ENCODE measurements at places on chromosomes 7 and 10.

GRCh38 chr7:75866114-75866488 lies 12.7 kb upstream of the RHBDD2 start:
- no peak for DNase-seq

- DNase-seq: no peak
These were observed 45.1 kb upstream of the WDR11 start for GRCh38 chr10:120806081-120806480.

DNA sequence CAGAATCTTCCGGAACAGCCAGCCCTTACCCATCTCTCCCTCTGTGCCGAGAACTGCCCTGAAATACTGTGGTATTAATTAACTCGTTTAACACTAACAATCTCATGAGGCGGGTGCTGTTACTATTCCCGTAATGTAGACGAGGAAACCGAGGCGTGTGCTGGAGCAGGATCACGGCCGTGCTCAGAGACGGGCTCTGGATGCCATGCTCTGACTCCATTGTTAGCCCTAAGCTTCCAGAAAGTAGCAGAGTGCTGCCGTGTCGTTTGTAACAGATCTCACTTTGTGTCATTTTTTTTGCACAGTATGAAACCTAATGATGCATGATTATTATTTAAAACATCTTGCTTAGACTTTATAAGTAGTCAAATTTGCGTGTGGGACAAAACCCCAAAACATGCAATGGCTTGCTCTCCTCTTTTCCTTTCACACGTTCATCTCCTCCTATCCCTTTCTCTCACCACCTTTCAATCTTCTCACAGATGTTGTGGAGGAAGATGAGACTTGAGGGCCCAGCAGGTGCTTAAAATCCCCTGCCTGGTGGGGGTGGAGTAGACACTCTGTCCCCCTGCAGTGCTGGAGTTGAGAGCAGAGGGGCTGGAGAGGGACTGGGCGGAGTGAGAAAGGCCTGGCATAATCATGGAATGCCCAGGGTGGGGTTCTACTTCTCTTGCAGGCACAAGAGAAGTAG lies 482 bp upstream of the ACTR3C start:
- no peak for DNase-seq

DNA sequence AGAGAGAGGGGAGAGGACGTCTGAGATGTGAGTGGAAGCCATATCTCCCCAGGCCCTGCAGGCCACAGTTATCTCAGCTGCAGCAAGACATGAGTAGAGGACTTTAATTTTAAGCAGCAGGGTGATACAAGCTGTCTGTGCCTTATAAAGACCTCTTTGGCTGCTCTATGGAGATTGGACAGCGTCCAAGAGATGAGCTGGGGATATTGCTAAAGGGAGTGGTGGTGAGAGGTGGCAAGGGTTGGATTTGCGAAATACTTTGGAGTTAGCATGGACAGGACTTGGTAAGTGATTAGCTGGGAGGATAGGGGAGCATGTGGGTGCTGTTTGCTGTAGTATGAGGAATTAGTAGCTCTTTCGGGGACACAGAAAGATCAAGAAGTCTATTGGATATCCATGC lies 191.8 kb downstream of the CACNB2 start:
- DNase-seq: no peak

DNA sequence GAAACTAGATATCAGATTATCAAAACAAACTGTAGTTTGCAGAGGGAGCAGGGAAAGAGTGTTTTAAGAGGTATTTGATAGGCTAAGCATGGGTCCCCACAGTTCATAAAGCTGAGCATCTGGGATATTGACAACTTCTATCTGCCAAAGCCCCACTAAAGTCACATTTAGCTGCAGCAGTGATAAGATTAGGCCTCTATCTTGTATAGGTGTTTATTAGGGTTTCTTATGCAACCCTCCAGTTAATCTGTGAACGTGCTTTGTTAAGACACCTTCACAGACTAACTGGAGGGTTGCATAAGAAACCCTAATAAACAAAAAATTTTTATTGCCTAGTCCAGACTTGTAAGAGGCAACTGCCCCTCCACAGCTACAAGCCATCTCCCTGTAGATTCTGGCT lies 78.0 kb downstream of the CYP51A1 start:
- DNase-seq: no peak

GRCh38 chr7:134552105-134552504 lies 3.2 kb downstream of the AKR1B15 start:
- DNase-seq: no peak

DNA sequence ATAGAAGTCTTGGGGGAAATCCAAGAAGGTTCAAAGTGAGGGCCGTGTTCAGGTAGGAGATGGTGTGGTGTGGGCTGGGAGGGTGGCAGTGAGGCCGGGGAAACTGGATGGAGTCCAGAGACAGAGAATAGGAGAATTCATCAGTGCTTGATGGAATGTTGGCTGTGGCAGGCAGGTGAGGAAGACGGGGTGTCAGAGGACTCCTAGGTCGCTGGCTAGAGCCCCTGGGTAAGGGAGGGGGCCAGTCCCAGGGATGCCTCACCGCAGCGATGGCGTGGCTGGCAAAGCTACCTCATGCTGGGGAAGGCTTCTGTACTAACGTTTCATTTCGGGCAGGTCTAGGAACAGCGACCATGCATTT lies 373.0 kb downstream of the RPS24 start:
- no peak for DNase-seq

DNA sequence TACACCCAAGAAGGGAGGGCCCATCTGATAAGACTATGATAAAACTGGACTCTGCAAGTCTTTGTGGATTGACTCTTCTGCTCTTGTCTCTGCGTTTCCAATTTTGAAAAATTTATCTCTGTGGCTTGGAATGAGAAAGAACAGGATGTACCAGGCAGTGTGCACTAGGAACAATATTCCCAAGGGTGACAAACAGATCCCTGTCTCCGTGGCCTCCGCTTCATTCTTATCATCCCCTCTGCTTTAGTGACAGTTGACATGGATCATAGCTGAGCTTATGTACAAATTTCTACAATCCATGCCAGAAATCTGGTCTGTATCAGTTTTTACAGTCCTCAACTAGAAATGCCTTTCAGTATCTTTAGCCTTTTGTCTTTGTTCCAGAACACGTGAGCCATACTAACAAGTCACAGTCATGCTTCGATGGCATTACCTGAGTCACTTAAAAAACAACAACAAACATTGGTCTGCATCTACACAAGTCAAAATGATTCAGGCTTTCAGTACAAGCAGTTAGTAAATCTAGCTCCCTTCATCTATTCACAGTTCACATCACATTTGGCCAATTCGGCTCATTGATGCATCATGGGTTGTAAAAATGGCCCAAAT lies 393.6 kb upstream of the CELF2 start:
- no peak for DNase-seq

GRCh38 chr10:70417568-70417967 lies 13.6 kb downstream of the EIF4EBP2 start:
- DNase-seq: no peak

DNA sequence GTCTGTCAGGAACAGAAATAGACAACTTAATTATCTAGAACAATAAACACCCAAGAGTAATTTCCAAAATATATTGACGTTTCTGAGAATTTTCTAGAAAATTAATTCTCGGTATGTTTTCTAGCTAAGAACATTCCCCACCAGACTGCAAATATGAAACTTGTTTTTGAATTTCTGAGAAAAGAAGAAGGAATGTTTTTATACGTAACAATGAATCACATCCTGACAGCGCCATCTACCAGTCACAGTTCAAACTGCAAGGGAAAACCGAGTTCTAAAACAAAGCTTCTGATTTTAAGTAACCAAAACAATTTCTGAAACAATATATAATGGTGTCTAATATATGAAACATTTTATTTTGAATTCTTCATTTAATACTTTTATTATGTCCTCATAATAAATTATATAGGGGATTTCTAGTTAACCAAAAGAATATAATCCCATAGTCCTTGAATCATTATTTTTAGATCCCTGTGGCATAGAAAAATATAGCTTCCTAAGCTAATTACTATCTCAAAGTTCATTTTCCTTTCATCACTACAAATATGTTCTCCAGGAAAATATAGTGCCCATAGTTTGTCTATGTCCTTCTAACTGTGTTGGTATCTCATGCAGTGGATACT lies 34.5 kb upstream of the MEOX2 start:
- DNase-seq: no peak

DNA sequence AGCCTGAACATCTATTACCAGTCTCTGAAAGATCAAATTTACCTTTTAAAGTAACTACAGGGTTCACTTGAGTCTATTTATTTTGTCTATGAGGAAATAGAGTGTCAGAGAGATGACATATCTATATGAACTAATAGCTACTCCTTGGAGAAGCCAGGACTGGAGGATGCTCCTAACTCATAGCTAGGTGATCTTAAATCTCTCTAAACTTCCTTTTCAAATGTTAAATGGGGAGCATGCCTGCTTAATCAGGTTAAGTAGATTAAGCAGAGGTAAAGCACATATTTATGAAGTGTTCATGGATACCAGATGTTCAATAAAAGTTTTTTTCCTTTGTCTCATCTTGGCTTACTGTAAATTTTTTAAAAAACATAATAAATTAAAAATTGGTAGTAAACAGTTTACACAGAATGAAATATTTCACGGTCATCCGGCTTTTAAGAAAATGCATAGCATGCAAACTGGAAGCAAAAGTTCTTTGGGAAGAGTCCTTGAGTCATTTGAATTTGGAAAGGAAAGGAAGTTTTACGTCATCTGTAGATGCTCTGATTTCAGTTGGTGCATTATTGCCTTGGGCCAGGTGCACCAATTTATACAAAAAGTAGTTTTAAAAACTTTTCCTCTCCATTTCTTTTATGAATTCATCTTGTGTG lies 155.1 kb downstream of the BICC1 start:
- no peak for DNase-seq

DNA sequence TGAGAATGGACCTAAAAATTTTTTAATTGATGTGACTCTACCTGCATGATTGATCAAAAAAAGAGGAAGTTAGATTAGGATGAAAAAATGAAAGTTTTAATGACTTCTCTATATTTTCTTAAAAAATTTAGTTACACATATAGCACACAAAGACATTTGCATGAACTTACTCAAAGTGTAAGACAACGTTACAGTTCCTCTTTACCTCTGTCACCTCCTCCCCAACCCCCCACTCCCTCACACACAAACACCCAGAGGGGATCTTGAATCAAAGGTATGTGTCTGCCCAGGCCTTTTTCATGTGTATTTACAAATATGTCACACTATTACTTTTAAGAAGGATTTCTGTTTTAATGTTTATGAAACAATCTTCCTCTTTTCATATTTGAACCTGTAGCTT lies 20.6 kb upstream of the CDCA7L start:
- DNase-seq: no peak

DNA sequence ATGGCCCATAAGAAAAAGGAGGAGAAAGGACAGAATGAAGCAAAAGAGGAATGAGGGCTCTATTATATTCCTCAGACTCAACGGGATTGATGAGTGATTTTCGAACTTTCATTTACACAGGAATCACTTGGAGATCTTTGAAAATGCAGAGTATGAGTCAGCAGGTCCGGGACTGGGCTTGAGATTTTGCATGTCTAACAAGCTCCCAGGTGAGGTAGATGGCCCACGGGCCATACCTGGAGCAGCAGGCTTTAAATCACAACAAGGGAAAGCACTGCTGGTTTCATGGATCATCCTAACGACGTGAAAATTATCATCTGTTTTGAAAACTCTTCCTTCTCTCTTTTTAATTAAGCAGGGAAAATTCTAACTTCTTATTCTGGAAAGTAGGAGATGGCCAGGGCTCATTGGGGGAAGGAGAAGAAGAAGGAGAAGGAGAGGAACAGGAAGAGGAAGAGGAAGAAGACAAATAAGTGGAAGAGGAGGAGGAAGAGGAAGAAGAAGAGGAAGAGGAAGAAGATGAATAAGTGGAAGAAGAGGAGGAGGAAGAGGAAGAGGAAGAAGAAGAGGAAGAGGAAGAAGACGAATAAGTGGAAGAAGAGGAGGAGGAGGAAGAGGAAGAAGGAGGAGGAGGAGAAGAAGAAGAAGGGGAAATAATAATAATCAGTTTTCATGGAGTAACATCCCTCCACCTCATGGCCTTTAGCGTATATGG lies 3.8 kb upstream of the SDK1 start:
- no peak for DNase-seq

DNA sequence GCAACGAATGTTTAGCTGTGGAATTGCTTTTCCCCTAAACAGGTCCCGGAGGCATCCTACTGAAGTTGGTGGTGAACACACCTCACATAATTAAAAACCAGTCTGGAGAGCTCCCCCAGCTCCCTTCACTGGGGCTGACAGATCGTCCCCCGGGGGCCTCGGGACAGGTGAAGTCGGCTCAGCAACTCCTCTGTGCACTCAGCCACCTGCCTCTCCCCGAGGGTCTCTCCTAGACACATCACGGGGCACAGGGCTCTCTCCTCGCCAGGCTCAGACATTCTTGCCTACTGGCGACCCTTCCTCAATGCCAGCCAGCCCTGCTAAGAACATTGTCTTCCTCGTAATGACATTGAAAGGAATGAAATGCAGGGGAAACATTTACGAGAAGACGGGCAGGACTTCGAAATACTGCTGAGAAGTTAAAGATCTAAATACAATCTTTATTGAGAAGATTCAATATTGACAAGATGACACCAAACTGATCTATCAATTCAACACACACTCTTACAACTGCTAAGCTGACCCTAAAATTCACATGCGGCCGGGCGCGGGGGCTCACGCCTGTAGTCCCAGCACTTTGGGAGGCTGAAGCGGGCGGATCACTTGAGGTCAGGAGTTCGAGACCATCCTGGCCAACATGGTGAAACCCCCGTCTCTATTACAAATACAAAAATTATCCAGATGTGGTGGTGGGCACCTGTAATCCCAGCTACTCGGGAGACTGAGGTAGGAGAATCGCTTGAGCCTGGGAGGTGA lies 88.1 kb upstream of the DNAAF5 start:
- DNase-seq: no peak

DNA sequence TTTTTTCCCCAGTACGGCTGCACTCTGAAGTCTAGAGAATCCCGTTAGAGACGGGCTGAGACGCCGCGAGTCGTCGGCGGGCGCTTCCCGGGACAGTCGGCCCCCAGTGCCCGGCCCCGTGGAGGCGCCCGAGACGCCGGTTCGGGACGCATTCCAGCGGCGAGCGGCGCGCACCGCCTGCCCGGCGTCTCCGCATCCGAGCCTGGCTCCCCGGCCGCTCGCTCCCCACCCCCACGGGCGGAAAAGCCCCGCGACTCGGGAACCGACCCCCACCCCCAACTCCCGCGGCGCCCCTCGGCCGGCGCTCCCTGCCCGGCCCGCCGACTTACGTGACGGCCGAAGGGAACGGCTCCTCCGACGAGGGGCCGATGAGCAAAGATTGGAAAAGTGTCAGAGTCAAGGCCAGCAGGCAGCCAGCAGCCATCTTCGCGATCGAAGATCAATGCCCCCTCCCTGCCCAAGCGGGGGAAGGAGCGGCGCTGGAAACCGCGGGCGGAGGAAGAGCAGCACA lies 486 bp downstream of the CACNA2D1 start:
- no peak for DNase-seq

GRCh38 chr7:18347170-18347569 lies 148.4 kb upstream of the HDAC9 start:
- no peak for DNase-seq

GRCh38 chr7:106064771-106065574 lies 47.1 kb downstream of the SYPL1 start:
- DNase-seq: peak; percentile 93

Data from retinal pigment epithelial cell (primary cell).